OCI-M1 (cell line): ENCODE measurements at places on chromosomes 16 and 17.
A peak's percentile ranks its signal among the peaks of the same experiment; 100 is the strongest.

- no peak for DNase-seq
These were observed 119.5 kb downstream of the SOX9 start for GRCh38 chr17:72240333-72240732.

- DNase-seq = no peak
These were observed 820.2 kb downstream of the KCNJ18 start for GRCh38 chr17:22512506-22512905.

GRCh38 chr16:60013076-60013475 lies 1279.0 kb upstream of the GOT2 start:
- no peak for DNase-seq

- DNase-seq = no peak
These were observed 108.6 kb downstream of the XYLT1 start for GRCh38 chr16:17362183-17362582.

- no peak for DNase-seq
These were observed 168.7 kb downstream of the MRTFB start for GRCh38 chr16:14239791-14240190.

- DNase-seq = no peak
These were observed 6.4 kb downstream of the KDM6B start for GRCh38 chr17:7840441-7840840.

DNA sequence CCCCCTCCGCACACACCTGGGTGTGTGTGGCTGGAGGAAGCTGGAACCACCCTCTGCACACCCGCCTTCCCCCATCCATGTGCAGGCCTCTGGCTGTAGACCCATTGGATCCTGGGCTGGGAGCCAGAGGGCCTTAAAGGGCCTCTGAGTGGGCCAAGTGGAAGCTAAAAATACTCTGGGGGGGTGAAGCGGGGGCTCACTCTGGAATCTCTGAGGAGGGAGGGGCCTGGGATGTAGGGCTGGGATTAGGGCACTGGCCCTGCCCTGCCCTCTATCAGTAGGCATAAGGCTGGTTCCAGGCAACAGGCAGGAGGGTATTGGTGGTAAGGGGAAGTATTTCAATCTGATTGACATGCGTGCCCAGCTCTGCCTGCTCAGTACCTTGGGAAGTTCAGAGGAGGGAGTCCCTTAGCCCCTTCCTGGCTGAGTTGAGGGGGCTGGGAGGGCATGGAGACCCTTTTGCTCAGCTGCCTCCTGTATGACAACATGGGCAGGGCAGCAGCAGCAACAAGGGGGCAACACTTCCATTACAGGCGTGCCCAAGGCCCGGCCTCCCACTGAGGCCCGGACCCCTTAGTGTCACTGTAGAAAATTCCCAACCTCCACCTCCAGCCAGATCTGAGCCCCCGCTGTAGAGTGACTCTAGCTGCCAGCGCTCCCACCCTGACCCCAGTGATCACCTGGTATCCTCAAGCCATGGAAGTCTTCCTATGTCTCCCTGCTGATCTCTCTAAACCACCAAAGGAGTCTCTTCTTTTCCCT lies 5.2 kb downstream of the ITGA3 start:
- DNase-seq = no peak

DNA sequence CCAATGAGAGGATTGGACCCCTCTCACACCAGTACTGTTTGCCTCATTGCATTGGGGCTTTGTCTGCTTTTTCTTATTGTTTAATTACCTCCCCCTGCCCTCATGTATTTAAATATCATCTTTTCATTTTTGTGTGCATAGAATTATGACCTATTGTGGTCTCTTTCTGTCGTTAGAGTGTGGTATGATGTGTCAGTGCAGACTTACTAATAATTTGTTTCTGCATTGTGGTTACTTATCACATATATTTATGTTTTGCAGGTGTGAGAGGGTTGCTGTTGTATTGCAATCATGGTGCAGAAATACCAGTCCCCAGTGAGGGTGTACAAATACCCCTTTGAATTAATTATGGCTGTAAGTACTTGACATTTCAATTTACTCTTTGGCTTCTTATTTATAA lies 2.5 kb downstream of the SEC14L1 start:
- no peak for DNase-seq

DNA sequence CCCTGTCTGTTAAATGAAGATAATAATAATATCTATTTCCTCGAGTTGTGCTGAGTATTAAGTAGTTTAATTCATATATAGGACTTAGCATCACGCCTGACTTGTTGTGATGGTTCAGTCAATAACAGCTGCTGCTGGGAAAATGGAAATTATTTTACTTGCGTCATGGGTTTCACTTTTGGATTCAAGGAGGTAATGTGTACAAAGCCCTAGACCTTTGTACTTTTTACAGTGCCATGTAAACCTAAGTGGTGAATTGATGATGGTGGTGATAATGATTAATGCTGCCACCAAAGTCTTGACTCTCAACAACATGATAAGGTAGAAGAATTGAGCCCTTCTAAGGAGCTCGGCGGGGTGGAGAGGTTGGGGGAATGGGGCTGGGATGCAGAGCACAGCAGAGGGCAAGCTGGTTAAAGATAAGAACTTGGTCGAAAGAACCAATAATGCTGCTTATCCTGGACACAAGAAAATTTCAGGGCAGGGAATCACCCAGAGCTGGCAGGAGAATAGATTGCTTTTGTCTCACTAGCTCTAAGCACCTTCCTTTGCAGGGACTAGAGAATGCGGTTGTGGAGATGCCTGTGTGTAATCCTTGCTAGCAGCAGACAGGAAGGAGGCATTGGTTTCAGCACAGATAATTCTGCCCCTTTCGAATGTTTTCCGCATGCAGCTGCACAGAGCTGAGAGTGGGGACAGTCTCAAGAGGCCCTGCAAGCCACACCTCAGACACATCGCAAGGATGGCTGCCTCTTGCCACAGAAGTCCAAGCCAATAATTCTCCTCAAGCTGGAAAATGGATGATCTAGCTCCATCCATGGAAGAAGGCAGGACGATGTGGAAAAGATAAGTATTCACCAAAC lies 187.1 kb downstream of the TMEM114 start:
- DNase-seq = no peak

- DNase-seq = no peak
These were observed 100.0 kb upstream of the CREBBP start for GRCh38 chr16:3980253-3981111.

DNA sequence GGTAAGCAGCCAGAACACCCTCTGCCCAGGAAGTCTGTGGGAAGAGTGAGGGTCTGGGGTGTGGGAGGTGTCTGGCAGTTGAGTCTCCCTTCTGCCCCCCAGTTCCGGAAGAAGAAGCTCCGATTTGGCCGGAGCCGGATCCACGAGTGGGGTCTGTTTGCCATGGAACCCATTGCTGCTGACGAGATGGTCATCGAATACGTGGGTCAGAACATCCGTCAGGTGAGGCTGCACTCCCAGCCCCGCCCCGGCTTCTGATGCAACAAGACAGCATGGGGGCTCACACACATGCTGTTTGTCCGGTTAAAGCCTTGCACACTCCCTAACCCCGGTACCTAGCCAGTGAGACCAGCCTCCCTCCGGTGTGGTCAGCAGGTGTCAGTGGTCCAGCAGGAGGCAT lies 4.0 kb upstream of the HSD3B7 start:
- DNase-seq = no peak

DNA sequence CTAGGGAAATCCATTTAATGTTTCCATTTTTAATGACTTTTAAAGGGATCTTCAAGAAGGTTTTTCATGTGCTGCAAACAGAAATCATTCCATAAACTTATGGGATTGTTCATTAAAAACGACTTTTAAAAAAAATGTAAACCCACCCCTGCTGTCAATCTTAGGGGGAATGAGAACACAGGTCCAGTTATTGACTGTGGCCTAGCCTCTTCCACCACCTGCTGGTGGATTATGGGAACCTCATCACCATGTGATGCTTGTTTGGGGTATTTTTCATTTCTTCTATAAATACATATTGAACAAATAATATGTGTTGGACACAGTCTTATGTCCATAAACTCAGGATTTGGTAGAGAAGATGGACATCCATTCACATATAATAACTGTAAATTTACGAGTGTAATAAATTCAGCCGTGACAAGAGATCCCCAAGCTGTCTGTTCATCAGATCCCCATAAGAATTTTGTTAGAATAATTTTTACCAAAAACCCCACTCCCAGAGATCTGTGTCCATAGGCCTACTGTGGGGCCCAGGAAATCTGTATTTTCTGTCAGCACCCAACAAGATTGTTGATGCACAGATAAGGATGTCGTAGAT lies 42.0 kb upstream of the TMC5 start:
- peak; percentile 71 for DNase-seq

DNA sequence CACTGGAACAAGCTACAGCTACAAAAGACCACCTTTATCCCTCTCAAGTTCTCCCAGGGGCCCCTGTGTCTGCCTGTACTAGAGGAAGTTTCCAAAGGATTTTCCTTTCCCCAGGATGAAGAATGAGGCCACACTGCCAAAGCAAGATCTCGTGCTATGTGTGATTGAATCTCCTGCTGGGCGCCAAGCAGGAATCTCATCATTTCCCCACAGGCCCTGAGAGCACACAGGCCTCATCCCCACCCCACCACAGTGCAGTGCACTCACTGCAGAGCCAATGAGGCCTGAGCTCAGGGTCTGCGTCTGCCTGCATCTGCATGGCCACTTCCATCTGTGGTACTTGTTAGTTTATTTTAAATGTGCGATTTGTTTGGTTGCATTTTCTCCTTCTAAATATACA lies 387.4 kb upstream of the ASIC2 start:
- DNase-seq = no peak

DNA sequence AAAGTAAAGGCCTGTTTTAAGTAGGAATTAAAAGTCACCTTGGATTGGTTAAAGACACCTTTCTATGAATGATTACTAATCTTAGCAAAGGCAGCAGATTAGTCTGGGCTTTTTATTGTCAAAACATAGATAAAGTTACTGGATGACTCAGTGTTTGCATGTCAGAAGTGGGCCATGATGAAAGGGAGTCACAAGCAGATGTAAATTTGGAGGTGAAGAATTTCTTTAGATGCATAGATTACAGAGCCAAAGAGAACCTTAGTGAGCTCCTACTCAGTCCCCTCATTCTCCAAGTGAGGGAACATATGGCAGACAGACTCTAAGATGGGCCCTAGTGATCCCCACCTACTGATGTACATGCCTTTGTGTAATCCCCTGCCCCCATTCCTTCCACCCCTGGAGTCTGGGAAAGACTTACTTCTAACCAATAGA lies 124.5 kb downstream of the HS3ST3A1 start:
- peak; percentile 91 for DNase-seq

DNA sequence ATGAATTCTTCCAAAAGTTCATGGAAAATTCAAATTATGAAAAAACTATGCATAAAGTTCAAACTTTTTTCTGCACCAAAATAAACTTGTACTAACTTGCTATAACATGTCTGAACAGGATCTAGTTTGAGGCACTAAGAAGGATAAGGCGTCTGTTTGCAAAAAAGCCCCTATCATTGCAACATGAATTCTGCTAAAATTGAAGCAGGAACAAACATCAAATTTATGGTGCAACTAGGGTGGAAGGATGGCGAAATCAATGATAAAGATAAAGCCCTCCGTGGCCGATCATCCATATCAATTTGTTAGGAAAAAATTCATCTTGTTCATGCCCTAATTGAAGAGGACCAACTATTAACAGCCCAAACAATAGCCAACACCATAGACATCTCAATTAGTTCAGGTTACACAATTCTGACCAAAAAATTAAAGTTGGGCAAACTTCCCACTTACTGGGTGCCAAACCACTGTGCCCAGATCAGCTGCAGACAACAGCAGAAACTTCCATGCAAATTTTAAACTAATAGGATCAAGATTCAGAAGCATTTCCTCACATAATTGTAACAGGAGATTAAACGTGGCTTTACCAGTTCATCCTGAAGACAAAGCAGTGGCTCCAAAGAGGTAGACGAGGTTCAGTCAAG lies 12.9 kb downstream of the IL21R start:
- no peak for DNase-seq

DNA sequence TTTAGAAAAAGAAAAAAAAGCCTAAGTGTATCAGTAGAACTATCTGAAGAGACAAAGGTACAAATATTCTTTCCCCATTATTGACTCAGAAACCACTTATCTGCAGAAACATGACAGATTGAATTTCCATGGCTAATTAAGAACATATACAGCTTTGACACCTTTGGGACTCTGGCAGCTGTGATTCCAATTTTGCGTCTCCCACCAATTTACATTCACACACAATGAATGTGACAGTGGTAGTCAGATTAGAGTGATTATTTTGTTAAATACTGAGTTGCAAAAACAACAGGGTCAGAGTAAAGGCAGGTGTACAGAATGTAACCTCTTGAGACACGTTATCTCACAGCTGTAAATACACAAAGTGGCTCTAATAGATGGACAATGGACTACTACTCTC lies 5.3 kb upstream of the PPM1D start:
- no peak for DNase-seq

DNA sequence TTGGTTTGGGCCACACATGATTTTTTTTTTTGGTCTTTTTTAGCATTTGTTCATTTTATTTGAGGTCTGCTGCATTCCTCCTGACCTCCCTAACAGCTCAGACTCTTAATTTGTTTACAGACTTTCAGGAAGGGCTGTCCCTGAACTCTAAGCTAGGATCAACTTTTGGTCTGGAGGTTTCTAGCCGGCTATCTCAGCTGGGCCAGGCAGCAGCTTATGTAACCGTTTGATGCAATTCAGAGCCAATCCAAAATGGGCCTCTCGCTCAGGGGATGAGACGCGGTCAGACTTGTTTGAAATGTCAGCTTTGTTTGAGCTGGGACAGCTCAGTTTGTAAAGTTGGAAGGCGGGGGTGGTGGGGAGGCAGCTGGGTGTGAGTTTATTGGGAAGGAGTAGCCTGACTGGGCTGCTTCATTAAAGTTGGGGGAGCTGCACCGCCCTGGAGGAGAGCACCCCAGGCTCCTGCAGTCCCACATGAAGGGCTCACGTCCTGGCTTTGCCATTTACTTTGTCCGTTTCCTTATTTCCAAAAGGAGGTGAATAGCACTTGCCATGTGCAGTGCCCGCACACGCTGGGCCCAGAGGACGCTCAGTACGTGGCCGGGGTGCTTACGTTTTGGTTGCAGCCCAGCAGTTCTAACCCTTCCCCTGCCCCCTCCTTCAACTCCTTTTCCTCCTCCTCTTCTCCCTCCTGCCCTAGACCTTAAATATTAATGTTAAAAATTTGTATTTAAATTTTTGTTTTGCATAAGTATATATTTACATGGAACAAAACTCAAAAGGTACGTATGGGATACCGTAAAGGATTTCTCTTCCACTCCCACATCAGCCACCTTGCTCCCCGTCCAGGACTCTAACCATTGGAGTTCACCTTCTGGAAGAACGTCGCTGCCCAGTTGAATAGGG lies 121.2 kb downstream of the SNX29 start:
- DNase-seq = peak; percentile 85

DNA sequence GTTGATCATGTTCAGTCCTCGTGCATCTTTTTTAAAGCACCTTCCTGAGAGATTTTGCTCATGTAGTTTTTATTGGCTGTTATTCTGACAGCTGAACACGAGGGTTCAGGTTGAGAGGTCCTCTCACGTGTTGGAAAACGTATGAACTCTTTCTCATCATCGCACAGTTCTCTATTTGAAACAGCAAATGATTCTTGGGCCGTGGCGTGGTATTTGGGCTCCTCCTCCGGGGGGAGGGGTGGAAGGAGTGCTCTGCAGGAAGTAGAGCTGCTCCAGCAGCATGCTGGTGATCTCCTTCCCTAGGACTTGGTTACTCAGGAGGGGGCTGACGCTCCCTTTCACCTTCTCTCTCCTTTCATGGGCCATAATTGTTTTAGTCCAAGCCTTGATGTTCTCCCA lies 70.4 kb downstream of the KSR1 start:
- DNase-seq = peak; percentile 95
